ENCODE measurements at places on chromosomes 3 and 15.

DNA sequence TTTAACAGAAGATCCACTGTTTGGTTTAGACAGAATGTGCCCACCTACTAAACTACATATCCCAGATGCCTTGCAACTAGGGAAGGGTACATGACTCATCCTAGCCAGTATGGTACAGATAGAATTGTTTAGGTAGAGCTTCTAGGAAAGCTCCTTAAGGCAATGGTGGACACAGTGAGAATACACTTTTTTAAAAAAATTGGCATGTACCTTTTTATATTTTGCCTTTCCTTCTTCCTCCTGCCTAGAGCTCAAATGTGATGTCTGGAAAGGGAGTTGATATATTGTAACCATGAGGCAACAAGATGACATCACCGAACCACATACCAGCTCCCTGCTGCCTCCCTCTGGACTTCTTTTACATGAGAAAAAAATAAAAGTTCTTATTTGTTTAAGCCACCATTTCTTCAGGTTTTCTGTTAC, 14.4 kb upstream of the C3orf80 start:
- DNase-seq = no peak

DNA sequence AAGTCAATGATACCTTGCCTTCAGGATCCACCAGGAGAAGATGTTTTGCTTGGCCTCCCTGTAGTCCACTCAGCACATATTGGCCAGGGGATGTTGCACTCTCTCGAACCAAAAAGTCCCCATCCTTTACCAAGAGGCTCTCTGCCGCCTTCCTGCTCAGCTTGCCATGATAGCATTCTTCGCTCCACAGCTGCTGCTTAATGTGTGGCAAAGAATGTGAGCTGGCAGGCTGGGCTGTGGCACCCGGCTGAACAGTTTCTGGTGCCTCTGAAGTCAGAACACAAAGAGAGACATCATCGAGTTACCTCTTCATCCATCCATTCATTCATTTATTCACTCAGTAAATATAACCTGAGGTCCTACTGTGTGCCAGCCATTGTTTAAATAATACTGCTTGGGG, 23.9 kb upstream of the CEP152 start:
- DNase-seq = no peak

DNA sequence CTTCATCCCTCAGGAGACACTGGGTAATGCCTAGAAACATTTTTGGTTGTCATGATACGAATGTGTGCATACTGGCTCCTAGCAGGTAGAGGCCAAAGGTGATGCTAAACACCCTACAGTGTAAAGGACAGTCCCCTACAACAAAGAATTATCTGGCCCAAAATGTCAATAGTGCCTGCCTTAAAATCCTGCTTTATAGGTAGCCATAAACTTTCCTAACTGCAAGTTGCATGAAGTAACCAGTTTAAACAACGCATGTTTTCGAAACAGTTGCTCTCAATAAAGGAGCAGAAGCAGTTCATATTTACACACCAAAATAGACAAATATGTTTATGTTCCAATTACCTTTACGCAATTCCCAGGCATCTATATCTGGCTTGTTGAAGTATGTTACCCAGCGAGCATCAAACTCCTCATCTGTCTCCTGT, 9.1 kb downstream of the COX5A start:
- DNase-seq = no peak

- no peak for DNase-seq
These were observed 22.3 kb downstream of the RPSA start for GRCh38 chr3:39428745-39429201.

DNA sequence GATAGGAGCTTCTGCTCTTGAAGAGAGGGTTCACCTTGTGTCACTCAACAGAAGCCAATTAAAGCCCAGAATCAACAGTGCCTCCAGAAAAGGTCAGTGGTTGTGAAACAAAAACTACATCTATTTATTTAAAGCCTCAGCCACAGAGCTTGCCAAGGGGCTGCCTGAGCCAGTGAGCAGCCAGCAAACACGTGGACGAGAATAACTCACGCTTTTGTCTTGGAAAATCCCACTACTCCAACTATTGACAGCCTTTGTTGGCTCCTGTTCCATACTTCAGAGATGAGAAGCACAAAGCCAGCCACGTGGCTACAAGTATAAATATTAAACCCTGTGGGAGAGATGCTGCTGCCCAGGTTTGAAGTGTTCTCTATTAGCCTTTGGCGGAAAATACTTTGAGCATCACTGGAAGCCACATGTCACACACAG, 10.3 kb downstream of the GPR156 start:
- no peak for DNase-seq

- no peak for DNase-seq
These were observed 31.0 kb downstream of the EPHB3 start for GRCh38 chr3:184592371-184593219.

- DNase-seq = peak; percentile 50
These were observed 13.0 kb upstream of the CTXND1 start for GRCh38 chr15:80265021-80265420.

- DNase-seq = no peak
These were observed 78.1 kb downstream of the ATP10A start for GRCh38 chr15:25784876-25785640.

GRCh38 chr15:78046796-78047341, 30.6 kb downstream of the TBC1D2B start:
- DNase-seq = peak; percentile 72

- no peak for DNase-seq
These were observed 6.9 kb downstream of the HEXA start for GRCh38 chr15:72368899-72369298.

DNA sequence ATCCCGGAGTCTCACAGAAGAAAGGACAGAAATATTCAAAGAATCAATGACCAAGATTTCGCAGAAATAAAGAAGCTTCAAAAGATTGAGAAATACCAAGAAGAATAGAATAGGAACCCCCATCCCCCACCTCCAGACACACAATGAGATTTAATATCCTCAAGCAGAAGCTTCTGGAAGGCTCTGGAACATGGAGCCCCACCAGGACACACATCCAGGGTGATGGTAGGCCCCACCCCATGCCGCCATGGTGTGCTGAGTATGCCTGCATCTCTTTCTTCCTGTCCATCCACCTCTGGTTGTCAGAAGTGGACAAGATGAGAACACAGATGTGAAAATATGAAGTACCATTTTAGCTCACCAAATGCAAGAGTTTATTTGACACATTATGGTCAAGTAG, 19.3 kb downstream of the PRR23E start:
- DNase-seq = no peak

DNA sequence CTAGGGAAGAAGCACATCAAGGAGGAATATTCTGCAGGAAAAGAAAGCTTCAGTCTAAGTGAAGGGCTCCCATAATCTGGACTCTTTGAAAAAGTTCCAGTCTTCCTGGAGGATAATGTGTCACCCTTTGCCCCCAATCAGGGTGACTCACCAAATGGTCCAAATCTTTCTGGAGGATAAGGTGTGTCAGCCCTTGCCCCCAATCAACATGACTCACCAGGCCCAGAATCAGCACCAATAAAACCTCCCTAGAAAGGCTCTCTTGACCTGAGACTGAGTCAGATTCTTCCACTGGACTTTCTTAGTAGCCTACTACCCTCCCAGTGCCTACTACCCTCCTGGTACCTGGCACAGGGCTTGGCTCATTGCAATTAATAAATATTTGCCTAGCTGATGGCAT, 9.5 kb upstream of the ARL14 start:
- DNase-seq = no peak

DNA sequence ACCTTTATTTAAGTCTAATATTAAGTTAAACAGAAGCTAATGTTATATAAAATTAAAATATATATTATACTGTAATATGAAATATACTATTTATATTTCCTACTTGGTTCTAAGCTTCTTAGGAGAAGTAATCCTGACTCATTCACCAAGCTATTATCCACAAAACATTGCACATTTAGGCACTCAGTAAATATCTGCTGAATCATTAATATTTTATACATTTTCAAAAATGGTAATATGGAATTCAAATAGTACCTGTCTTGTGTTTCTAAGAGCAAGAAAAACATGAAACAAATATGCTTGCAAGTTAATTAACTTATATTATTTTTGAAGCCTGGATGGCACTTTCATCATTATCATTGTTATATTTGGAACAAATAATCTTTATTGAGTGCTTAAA, 153.0 kb upstream of the CNTN4 start:
- DNase-seq = no peak

- DNase-seq = no peak
These were observed 213.7 kb downstream of the PDCD6IP start for GRCh38 chr3:34012102-34012461.

DNA sequence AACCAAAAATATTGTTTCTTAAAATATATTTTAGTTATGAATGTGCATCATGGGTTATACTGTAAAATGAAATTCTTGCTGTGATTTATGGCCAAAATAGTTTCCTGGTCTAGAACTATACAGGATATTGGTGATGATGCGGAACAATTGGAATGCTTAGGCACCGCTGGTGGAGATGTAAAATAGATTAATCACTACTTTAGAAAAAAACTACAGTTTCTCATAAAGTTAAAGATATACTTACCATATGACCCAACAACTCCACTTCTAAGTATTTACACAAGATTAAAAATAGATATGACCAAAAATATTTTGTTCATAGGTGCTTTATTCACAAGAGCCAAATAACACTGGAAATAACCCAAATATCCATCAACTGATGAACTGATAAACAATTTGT, 126.7 kb downstream of the TUSC7 start:
- no peak for DNase-seq

GRCh38 chr3:59425371-59425770, 375.5 kb upstream of the CFAP20DC start:
- no peak for DNase-seq

DNA sequence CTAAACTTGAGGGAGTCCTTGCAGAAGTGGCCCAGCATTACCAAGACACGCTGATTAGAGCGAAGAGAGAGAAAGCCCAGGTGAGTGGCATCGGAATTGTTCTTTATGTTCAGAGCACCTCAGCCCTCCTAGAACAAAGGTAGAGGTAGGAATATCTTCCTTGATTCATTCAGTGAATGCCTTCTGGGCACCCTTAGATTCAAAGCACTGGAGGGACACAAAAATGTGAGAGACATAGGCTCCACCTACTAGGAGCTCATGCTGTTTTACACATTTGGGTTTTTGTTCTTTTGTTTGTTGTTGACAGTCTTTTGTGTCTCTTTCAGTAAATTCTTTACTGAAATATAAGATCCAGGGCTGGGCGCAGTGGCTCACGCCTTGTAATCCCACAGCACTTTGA, 68.2 kb downstream of the IQGAP1 start:
- DNase-seq = no peak

DNA sequence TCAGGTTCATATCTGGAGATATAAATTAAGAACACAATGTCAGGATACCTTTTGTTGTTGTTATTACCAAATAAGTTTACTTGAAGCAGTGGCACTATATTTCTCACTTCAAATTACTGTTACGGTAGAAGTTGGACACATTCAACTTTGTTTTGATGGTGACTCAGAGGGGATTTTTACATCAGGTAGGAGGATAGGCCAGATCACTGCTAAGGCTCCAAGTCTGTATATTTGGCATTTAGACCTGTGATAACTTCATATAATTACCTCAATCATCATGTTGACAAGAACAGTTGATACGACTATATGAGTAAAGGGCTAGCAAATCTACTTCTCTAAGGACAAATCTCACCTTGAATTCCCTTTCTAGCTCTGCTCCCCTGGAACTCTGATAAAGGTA, 15.6 kb downstream of the LZTFL1 start:
- no peak for DNase-seq

DNA sequence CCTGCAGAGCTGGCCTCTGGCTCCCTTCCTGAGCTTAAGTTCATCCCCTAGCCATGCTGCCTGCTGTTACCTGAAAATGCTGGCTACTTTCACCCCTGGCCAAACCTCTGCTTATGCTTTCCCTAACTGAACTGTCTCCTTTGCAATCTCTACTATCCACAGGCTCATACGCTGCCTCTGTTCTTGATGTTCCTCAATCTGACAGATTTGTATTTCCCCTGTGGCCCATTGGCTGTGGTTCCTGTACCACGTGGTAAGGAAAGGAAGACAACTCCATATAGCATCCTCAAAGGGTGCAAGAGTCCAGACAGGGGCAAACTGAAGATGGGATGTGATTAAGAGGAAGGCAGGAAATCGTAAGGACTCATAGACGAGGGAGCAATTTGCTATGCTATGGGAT, 33.2 kb downstream of the TGM4 start:
- no peak for DNase-seq

- no peak for DNase-seq
These were observed 727.1 kb upstream of the NAALADL2 start for GRCh38 chr3:174132006-174132405.

DNA sequence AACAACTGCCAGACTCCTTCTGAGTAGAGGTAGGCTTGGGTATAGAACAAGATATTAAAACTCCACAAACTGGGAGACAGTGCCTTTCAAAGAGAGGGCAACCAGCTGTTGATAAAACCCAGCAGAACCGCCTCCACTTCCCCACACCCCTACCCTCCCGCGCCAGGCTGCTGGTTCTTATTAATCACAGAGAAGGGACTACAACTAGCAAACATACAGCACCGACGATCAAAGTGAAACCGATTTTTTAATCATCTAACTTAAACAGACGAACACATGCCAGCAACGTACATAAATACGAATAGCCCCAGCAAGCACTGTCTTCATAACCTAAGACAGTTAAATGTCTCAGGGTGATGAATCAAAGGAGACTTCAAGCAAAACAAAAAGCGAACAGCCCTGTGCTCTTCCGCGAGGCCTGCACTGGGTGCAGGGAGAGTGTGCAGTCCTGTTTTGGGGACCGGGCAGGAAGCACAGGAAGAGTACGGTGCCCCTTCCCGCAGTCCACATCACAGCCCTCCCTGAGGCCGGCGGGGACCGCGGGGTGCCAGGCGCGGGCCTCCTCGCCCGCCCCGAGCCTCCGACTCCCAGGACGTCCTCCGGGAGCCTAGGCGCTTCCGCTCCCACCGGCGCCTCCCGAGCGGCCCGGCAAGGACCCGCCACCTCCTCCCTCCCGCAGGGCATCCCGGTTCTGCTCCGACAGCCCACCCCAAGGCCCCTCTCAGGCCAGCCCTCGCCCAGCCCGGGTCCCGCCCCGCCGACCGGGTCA, 75.1 kb upstream of the VGLL4 start:
- DNase-seq = peak; percentile 74

GRCh38 chr3:33063651-33064051, 33.3 kb downstream of the GLB1 start:
- DNase-seq = peak; percentile 83

DNA sequence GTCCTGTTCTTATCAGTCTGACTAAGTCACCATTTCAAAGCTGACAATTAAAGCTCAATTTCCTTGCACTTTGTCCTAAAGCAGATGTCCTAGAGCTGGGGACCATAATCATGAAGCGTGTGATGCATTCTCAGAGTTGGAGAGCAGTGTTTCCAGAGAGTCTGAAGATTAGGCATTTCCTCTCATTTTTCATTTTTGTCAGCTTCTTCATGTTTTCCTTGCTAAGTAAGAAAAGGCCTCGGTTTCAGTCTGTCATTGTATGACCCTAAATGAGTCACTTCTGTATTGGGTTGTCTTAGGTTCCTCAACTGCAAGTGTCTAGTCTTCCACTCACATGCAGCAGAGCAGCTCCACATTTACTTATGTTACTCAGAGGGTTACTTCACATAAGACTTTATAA, 257.2 kb upstream of the TPRG1 start:
- DNase-seq = peak; percentile 23

All from activated CD4-positive, alpha-beta memory T cell treated with anti-CD3 and anti-CD28 coated beads for 36 hours (primary cell).